ENCODE measurements at places on chromosomes 6 and 20.

- DNase-seq: no peak
Observed at GRCh38 chr20:36745234-36745926, 510 bp downstream of the NDRG3 start.

GRCh38 chr6:89807581-89807980 lies 12.0 kb downstream of the MDN1 start:
- DNase-seq: no peak

GRCh38 chr6:134477991-134478635 lies 160.2 kb upstream of the SGK1 start:
- DNase-seq: no peak

- DNase-seq: no peak
Observed at GRCh38 chr6:16649241-16649640, 112.0 kb downstream of the ATXN1 start.

DNA sequence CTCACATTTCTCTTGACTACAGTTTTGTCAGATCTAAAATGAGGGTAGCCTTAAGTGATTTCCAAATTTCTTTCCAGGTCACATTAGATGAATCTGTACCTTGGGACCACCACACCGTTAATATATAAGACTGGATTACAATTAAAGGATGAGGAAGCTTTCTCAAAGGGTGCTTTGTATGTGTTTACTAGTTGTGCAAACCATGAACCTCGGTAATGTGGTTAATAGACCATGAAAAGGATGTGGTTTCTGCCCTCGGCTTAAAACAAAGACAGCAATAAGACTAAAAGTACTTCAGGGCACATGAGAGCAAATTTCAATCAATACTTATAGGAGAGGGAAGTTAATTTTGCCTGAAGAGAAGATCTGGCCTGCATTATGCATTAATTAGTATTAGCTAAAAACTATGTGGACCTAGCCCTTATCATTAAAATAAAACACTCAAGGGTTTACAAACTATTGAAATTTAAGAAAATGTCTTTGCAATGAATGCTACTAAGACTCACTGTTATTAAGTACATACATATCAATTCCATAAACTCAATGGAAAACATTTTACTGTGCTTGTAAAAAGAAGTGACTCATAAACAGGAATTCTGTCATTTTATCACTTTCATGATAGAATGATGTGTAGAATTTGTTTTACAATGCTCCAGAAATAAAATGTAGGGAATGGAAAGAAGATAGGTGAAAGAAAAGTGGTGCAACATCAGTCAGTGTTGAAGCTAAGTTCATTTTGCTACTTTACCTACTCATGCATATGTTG lies 936 bp upstream of the TMX4 start:
- no peak for DNase-seq

DNA sequence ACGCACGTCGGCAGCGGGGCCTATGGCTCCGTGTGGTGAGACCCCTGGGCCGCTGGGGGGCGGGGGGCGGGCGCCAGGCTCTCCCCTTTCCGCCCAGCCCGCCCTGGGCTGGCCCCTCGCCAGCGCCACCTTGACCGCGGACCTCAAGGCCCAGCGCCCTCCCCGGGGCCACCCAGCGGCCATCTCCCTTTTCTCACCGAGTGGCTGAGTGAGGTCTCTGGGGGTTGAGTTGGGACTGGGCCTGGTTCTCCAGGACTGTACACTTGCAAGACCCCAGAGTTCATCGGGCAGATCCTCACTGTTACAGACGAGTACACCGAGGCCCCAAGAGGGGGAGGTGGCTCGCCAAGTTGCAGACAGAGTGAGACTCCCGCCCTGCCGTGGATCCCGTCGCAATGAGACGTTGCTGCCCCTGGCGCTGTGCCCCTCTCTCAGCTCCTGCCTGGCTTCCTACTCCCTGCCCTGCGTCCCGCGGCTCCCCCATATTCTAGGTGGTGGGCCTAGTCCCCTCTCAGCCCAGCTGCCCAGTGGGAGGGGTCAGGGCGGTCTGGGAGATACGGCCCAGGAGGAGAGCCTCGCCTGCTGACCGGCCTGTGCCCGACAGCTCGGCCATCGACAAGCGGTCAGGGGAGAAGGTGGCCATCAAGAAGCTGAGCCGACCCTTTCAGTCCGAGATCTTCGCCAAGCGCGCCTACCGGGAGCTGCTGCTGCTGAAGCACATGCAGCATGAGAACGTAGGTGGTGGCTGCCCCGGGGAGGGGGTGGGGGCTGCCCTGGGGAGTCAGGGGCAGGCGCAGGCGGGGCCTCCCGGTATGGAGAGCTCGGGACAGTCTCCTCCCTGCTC lies 576 bp downstream of the MAPK13 start:
- no peak for DNase-seq

DNA sequence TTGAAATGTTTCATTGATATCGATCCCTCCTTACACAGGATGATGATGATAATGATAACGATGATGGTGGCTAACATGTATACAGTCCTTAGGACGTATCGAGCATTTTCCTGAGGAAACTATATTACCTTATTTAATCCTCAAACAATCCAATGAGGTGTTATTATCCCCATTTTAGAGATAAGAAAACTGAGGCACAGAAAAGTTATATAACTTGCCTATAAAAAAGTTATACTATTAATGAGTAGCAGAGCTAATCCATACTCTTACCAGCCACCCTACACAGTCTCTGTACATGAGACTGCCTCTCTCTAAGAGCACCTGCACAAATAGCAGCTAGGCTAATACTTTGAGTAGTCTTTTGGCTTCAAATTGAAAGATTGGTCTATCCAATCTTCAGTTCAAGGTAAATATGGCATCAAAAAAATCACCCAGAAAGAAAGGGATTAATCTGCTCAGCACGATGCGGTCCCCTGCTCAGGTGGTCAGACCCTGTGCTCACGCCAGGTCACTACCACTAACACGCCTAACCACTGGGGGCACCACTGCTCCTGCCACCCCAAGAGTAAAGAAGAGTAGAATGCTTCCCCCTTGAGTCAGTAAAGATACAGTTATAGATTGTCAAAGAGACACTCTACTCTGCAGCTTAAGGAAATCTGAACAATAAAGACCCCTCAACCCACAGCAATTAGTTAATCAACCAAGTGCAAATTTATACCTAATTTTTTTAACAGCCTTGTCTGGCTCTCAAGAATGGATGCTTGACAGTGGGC lies 15.0 kb downstream of the GABBR1 start:
- DNase-seq: no peak

DNA sequence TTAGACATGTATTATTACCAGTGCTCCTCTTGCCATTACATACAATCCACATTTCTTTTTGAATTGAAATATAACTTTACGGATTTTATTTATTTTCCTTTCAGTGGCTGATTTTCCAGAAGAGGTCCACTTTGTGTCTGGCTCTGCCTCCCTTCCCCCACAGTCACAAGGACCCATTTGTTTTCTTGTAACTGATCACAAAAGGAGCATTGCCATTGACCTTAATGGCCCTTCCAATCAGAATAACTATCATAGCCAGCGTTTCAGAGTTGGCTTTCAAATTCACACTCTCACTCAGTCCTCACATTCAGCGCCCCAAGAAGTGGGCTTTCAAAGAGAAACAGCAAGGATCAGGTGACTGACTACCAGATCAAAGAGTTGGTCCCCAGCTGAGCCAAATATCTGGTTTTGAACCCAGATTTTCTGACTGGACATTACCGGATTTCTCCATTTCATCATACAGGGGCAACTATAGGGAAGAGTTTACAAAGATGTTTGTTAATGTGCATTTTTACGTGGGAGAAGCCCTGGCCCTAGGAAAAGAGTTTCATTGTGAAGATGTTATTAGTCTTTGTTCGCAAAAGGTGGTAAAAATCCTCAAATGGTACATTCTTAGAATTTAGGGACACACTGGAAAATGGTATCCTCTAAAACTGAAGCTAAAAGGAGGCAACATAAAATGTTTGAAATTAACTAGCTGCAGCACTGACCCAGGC lies 2.0 kb upstream of the SLC22A23 start:
- DNase-seq: no peak

Measured in right atrium auricular region (tissue), 2 donors.